ENCODE measurements at places on chromosomes 16 and 17.

GRCh38 chr17:80220054-80220735 is at the start of the genes SGSH and SLC26A11:
SGSH (minus strand) TSS chr17:80220333; CDS start chr17:80220313, 20 bp downstream.
SLC26A11 (plus strand) TSS chr17:80220427; CDS start chr17:80221561, 1,134 bp downstream.
- DNase-seq: peak; percentile 59

GRCh38 chr17:58315281-58315711 is 13.3 kb downstream of the TSPOAP1 start:
- DNase-seq: no peak

DNA sequence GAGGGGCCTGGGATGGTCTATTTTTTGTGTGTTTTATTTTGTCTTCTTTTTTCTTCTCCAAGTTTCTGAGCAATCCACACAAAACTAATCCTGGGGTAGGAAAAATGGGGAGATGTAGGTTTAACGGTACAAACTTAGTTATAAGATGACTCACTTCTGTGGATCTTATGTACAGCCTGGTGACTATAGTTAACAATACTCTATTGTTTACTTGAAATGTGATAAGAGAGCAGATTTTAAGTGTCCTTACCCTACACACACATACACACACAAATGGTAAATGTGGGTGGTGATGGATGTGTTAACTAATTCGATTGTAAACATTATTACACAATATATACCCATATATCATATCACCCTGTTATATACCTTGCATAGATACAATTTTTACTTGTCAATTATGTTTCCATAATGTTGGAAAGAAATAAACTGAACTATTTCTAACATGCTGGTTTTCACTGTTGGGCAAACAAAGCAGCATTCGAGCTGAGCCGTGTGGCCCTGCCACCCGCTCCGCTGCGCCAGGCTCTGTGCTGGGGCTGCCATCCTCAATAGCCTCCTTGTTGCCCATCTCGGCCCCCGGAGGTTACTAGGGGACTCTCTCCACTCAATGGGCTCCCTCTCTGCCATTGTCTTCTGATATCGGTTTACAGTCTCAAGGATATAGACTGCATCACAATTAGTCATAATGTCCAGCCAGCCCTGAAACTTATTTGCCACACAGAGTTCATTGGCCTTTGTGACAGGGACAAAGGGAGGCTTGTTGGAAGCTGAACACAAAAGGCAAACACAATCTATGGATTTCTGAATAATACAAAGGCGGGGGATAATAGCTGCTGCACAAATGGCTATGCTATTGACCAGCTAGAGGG is 380.3 kb upstream of the MAF start:
- no peak for DNase-seq

GRCh38 chr16:20515688-20516090 is 60.5 kb downstream of the ACSM2B start:
- DNase-seq: no peak

DNA sequence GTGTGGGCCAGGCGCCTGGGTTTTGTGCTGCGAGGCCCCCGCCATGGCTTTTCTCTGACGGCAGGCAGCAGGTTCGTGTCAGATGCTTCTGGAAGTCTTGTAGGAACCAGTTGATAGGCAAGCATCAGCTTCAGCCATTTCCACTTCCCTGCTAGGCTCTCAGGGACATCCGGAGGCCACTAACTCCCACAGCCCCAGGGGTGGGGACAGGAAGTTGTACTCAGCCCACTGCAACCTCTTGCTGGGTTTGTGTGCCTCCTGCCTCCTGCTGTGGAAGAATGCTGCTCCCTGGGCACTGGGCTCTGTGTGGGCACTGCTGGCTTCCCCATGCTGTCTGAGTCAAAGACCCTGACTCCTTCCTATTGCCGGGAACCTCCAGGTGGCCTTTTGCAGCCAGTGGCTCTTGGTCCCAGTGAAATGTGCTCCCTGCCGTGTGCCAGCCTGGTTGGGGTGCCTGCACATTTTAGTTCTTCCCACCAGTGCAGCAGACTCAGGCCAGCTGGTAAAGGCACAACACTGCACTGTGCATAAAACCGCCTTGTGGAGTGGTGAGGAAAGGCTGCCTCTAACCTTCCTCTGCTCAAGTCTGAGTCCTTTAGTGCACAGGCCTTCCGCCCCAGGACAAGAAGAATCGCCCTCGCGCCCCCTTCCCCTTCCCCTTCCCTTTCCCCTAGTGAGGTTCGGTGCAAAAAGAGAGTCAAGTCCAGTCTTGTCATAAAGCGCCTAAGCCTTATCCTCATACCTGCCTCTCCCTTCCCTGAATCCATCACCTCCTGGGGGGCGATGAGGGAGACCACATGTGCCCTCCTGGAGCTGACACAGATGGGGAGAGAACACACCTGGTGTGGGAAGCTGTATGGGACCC is 16.6 kb downstream of the LDHD start:
- no peak for DNase-seq

GRCh38 chr17:27525316-27525715 is 69.1 kb downstream of the KSR1 start:
- no peak for DNase-seq

GRCh38 chr17:75406222-75406615 is 741 bp upstream of the GRB2 start:
- no peak for DNase-seq

DNA sequence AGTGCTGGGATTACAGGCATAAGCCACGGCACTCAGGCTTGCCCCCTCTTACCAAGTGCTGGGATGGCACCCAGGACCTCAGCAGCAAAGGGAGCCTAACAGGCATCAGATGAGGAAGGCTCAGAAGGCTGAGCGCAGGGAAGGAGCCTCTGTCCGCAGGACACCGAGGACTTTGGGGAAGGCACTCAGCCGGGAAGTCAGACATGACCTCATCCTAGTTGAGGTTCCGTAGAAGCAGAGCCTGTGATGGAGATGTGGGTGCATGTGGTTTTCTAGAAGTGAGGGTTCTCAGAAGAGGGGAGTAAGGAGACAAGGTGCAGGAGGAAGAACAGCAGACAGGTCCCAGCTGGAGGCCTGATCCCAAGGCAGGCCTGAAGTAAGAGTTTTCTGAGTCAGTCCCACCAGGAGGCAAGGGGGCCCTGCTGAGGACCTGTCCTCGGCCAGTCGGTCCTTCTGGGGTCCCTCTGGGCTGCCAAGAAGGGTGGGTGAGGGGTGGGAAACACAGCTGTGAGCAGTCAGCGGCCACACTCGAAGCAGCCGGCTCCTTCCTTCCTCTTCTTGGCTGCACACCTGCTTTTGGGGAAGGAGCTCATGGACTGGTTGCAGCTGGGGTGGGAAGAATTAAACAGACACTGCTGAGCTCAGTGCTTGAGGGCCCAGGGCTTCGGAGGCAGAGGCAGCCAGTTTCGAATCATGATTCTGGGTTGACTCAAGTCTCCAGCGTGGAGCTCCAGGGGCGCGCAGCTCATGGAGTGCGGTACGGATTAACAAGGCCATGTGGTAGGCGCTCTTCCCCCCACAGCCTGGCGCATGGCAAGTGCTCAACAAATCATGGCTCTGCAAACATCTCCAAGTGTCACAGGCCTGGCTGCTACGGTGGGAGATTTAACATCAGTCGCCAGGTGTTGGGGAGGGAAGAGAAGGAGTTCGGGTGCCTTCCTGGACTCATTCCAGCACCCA is 38.9 kb upstream of the SNN start:
- DNase-seq: no peak

GRCh38 chr16:31329671-31330552 is 25.1 kb upstream of the ITGAX start:
- DNase-seq: no peak
